Activated CD8-positive, alpha-beta T cell treated with anti-CD3 and anti-CD28 coated beads, Interleukin-2, amount 10 ng/mL, durations not matched to agents 7 days and 5 days (primary cell): ENCODE measurements at places on chromosomes 1 and 21. TPM values are rescaled to one million over a fixed set of nuclear protein-coding genes. Genes with fewer than 3 reads are reported as not detected.

The TEDDM1 gene
- not detected for total RNA-seq

GRCh38 chr1:192592981-192593708, 17.6 kb downstream of the RGS1 start:
- DNase-seq: no peak

The STUM gene
- total RNA-seq: not detected

The OR14K1 gene
- total RNA-seq: not detected

- DNase-seq: no peak
Observed at GRCh38 chr21:38171723-38172344, 85.0 kb upstream of the KCNJ15 start.
